NCI-H187 treated with DMSO at 0.1 percent for 48 hours (cell line): ENCODE measurements at places on chromosomes 13 and 19.

DNA sequence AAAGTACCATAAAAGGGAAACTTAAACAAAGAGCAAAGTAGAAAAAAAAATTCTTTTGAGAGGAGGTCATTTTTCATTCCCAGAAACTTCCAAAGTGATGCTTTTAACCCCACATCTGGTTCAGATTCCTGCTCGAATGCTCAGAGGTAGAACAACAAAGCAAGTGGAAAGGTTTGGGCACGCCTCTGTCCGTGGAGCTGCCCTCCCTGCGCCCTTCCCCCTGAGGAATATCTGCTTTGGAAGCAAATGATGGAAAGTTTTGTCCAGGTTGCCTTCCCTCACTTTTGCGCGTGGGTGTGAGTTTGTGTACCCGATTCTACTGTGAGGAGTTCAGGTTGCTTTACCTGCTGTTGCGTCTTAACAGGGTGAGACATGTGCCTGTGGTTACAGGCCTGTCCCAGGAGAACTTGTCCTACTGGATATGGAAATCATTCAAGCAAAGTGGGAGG lies 110.2 kb downstream of the KLF5 start:
- no peak for DNase-seq

DNA sequence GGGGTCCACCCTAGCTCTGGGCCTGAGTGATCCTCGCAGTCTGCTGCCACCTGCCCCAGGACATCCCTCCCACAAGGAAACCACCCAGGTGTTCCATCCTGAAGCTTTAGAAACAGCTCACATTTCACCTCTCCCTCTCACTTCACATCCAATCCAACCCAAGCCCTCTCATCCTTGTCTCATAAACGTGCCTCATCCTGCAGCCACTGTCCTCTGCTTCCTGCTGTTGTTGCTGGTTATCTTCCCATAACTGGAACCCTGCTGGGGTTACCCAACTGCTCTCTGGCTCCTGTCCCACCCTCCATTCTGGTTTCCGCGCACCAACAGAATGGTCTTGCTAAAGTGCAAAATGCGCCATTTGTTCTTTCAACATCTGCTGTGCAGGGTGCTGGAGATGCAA lies 59.7 kb upstream of the MTIF3 start:
- no peak for DNase-seq

DNA sequence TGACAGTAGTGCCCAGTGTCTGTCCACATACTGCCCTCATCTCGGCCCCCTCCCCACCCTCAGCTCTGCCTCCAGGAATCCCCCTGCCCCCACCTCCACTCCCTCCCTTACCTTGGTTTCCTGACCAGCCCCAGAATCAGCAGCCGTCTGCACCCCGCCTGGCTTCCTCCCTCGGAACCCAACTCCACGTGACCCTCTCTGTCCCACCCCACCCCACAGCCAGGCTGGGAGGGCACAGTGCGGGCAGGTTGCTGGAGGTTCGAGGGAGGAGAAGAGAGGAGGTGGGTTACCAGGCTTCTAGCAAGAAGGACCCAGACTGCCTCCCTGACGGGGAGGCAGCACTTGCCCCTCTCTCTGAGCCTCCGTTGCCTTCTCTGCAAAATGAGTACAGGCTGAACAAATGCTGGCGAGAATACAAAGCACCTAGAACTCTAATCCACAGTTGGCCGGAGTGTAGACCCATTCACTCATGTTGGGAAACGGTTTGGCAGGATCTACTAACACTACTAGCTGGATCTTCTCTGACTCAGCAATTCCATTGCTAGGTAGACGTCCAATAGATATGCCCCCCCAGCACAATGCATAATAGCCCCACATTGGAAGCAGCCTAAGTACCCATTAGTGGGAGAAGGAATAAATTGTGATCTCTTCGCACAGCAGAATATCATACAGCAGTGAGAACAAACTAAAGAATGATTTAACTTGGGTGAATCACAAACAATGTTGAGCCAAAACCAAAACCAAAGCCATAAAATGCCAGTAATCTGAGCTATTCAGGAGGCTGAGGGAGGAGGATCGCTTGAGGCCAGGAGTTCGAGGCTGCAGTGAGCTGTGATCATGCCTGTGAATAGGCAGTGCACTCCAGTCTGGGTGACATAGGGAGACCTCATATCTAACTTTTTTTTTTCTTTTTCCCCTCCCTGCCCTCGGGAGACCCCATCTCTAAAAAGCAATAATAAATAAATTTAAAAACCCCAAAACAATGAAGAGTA lies at the start of gene RASAL3:
Gene RASAL3 (minus strand): TSS at position 151 of the 992 bp plus-strand sequence. CDS start 186 bp downstream, outside the sequence.
- no peak for DNase-seq

DNA sequence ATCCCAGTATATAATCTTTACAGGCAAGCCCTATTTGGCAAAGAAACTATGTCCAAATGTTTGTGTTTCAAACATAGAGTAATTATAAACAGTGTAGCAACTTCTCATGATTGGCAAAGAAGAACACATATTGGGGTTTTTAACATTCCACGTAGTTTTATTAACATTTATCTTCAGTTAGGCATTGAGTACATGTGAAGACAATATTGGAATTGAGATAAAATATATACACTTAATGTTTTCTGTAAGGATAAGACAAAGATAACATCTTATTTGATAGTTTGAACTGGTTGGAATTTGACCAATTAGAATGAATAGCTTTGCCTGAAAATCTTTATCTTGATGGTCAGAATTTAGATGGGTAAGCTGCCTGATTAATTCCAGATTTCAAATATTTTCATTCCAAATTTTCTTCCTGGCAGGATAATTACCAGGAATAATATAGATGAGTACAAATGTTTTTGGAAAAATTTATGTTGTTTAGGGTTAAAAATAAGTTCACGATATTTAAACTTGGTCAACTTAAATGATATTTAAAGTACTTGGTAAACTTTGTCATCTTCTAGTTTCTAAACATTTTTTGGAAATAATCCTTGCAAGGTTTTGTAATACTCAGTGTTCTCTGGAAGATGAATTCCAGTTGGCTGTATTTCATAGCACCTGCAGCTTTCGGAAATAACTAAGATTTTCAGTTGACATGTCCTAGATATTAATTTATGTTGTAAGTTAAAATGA lies 536.5 kb upstream of the SPRY2 start:
- DNase-seq: no peak

DNA sequence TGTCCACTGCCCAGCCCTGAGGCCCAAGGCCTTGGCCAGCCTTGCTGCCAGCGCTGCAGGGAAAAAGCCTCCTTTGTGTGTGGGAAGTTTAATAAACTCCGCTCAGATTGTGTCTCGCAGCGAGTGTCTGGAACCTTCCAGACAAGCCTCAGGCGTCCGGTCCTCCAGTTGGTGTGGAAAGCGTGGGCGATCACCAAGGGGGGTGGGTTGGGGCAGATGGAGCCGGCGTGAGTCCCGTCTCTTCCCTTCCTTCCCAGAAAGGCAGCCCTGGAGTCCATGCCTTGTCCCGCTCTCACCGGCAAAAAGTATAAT lies 4.6 kb downstream of the STK11 start:
- no peak for DNase-seq

- DNase-seq: no peak
These were observed 4.6 kb downstream of the CADM4 start for GRCh38 chr19:43634872-43635560.
